IMR-90 (cell line): ENCODE measurements at places on chromosomes 3 and 15. TPM values are rescaled to one million over a fixed set of nuclear protein-coding genes. Genes with fewer than 3 reads are reported as not detected.

Gene KBTBD8
- total RNA-seq: 8.6 and 15.0 TPM in 2 replicates

Gene SMCO1
- not detected in 2 replicates for total RNA-seq

Gene AGTR1
- total RNA-seq: 2.7 and 3.3 TPM in 2 replicates

Gene KLHL24
- 25.6 and 28.3 TPM in 2 replicates for total RNA-seq

Gene FETUB
- total RNA-seq: not detected in 2 replicates

Gene BFSP2
- total RNA-seq: not detected in 2 replicates

Gene MKRN2OS
- total RNA-seq: not detected in 2 replicates

Gene ROPN1
- total RNA-seq: 0.18 TPM in 1 of 2 replicates, not detected in the other

Gene PLS1
- total RNA-seq: 0.90 and 1.7 TPM in 2 replicates

Gene CAND2
- 2.5 and 2.9 TPM in 2 replicates for total RNA-seq

Gene TTLL13
- not detected in 2 replicates for total RNA-seq

Gene SLC24A5
- not detected in 2 replicates for total RNA-seq

Gene FGF12
- total RNA-seq: not detected in 2 replicates

Gene CCDC191
- 0.72 and 0.83 TPM in 2 replicates for total RNA-seq

Gene AMT
- 0.28 and 0.36 TPM in 2 replicates for total RNA-seq

Gene CPLX3
- total RNA-seq: not detected in 2 replicates

Gene ACP3
- 0.28 and 0.54 TPM in 2 replicates for total RNA-seq

Gene MORC1
- total RNA-seq: not detected in 2 replicates

Gene C15orf62
- under 0.01 TPM in 1 of 2 replicates, not detected in the other for total RNA-seq

Gene NCEH1
- total RNA-seq: 23.3 and 28.9 TPM in 2 replicates

Gene SNURF
- total RNA-seq: 8.1 and 13.1 TPM in 2 replicates

Gene RHCG
- total RNA-seq: not detected in 2 replicates

Gene GRAMD1C
- total RNA-seq: 5.0 and 9.4 TPM in 2 replicates

Gene SLC28A1
- not detected in 2 replicates for total RNA-seq

Gene CCR2
- not detected in 2 replicates for total RNA-seq

Gene LYSMD2
- 5.9 and 7.2 TPM in 2 replicates for total RNA-seq

Gene CSPG4
- total RNA-seq: 12.4 and 14.7 TPM in 2 replicates

Gene PPP1R14D
- total RNA-seq: not detected in 2 replicates

Gene CHRM5
- total RNA-seq: under 0.01 TPM in 2 replicates

Gene MRAS
- total RNA-seq: 56.1 and 59.3 TPM in 2 replicates

Gene PROS1
- 1.6 and 2.5 TPM in 2 replicates for total RNA-seq

Gene EXD1
- not detected in 2 replicates for total RNA-seq

Gene EPHA3
- total RNA-seq: 0.18 and 0.28 TPM in 2 replicates

Gene IGSF11
- 0.18 TPM in 1 of 2 replicates, not detected in the other for total RNA-seq

Gene MAGI1
- total RNA-seq: 24.2 and 26.4 TPM in 2 replicates

Gene HTR3E
- total RNA-seq: not detected in 2 replicates

Gene KY
- under 0.01 TPM in 2 replicates for total RNA-seq

Gene SUSD5
- total RNA-seq: 2.9 and 3.9 TPM in 2 replicates

Gene NPAP1
- total RNA-seq: not detected in 2 replicates

Gene CLRN1
- not detected in 2 replicates for total RNA-seq

Gene GOLGA6L10
- under 0.01 and 0.28 TPM in 2 replicates for total RNA-seq

Gene MYZAP
- total RNA-seq: not detected in 2 replicates

Gene BLM
- total RNA-seq: 6.5 and 7.2 TPM in 2 replicates

Gene DNAH12
- under 0.01 TPM in 2 replicates for total RNA-seq

Gene SLC7A14
- 6.7 and 6.8 TPM in 2 replicates for total RNA-seq

Gene C3orf49
- not detected in 2 replicates for total RNA-seq

Gene TMOD2
- 5.4 and 6.9 TPM in 2 replicates for total RNA-seq

Gene TP63
- not detected in 2 replicates for total RNA-seq

Gene GOLGA6D
- not detected in 2 replicates for total RNA-seq

Gene SLC22A14
- under 0.01 TPM in 1 of 2 replicates, not detected in the other for total RNA-seq

Gene B4GALT4
- 30.3 and 30.6 TPM in 2 replicates for total RNA-seq

Gene MAGEL2
- total RNA-seq: under 0.01 and 0.18 TPM in 2 replicates

Gene CDHR4
- not detected in 2 replicates for total RNA-seq

Gene SPINK8
- not detected in 2 replicates for total RNA-seq

Gene FEZF2
- not detected in 2 replicates for total RNA-seq

Gene MUC4
- not detected in 2 replicates for total RNA-seq

Gene CEP19
- total RNA-seq: 1.1 and 1.7 TPM in 2 replicates
